Motor neuron (in vitro differentiated cells): ENCODE measurements at places on chromosomes 6 and 20.

GRCh38 chr6:36717871-36718540 is 20.4 kb downstream of the RAB44 start:
- no peak for ATAC-seq

GRCh38 chr6:151690768-151691562 is 116.5 kb upstream of the ESR1 start:
- peak; percentile 79 for ATAC-seq

- peak; percentile 50 for ATAC-seq
Measured at GRCh38 chr20:11248011-11248409, 574.2 kb upstream of the JAG1 start.

- no peak for ATAC-seq
Measured at GRCh38 chr6:7537565-7538174, 3.8 kb upstream of the DSP start.

DNA sequence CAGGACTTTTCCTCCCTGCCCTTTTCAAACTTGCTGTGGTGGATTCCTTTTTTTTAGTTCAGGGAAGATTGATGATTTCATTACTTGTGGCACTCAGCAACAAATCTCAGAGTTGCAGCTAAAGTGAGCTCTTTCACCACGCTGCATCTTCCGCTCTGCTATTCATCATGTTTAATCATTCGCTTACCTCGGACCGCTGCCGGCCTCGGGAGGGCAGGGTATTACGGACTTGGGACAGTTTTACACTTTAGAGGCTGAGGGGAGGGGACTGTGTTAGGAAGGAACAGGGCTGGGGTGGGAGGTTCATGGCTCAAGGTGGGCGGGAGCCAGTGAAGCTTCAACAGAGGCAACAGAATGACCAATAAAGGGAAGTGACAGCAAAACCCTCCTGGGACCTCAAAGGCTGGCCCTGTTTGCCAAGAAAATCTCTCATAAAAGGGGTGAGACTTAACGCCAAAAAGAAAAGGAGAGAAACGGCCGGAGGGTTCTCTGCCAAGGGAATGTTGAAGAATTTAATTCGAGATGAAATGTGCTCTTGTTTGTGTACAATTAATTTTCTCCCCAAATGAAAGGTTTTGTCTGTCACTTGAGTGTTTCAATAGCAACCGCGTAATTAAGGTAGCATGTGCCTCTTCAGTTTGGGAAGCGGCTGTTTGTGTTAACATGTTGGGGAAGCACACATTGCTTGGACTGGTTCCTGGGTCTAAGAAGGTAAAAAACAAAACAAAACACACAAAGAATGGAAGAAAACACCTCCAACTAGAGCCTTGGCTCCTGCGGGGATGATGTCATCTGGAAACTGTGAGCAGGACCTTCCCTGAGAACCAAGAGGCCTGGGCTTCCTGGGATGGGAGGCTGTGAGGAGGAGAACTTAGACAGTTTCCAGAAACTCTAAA is 72.5 kb upstream of the SULF2 start:
- peak; percentile 90 for ATAC-seq

- ATAC-seq, result no peak
Measured at GRCh38 chr6:147106759-147107401, 97.3 kb upstream of the STXBP5 start.

DNA sequence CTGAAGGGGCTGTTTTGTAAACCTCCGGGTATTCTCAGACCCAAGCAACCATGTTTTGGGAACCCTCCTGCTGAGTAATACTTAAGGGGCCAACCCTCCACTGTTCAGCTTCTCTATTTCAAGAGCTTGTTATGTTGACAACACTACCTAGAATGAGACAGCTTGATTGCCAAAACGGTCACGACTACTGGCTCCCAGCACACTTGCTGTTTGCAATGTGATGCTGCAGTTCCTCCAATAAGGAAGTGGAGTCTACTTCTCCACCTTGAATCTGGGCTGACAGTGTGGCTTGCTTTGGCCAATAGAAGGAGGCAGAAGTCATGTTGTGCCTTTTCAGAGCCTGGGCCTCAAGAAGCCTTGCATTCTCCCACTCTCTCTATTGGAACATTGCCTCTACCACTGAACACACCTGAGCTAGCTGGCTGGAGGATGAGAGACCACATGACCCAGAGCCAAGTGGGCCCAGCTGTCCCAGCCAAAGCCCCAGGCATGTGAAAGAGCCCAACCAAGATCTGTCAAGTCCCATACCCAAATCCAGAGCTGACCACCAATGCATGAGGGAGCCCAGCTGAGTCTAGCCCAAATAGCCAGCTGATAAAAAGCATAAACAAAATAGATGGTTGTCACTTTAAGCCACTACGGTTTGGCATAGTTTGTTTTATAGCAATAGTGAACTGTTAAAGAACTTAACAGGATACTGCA is 108.0 kb downstream of the PRND start:
- ATAC-seq, result no peak

- no peak for ATAC-seq
Measured at GRCh38 chr20:12835999-12836398, 172.8 kb upstream of the SPTLC3 start.

DNA sequence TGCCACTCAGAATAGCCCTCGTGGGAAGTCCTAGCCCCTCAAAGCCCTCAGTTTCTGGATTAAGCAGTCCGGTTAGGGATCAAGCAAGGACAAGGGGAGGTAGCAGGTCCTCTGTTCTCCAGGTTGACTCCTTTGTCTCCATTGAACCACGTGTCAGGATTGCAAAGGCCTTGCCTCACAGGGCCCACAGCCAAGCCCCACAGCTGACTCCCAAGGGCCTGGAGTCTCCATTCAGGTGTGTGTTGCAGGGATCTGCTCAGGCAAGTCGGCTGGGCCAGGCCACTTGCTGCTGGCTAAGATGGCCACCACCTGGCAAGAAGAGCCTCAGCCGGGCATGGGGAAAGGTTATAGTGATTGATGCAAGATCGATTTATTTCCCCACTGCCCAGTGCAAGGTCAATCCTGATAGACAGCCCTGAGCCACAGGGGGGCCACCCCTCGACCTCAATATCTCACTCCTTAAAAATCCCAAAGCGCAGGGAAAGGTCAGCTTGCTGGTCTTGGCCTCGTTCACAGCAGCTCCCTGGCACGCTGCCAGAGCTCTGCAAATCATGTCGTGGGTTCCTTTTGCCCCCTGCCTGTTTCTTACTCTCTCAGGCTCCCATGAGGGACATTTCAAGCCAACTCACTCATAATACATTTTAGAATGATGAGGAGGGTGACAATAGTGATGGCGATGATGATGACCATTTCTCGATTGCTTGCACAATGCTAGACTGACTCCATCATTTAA is 75.9 kb downstream of the EDN3 start:
- no peak for ATAC-seq

DNA sequence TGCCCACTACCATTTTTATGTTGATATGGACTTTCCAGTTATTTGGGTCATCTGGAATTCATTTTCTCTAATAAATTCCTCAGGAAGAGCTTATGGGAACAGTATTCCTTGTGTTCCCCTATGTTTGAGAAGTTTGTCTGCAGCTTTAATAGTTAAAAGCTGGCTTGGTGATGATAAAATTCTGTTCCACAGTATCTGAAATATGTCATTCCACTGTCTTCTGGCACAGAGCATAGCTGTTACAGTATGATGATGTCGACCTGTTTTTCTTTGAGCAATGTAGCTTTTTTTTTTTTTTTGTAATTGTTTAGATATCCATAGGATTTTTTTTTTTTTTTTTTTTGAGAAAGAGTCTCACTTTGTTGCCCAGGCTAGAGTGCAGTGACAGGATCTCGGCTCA is 43.2 kb downstream of the NCOA3 start:
- no peak for ATAC-seq

GRCh38 chr20:47876311-47877088 is 91.2 kb upstream of the SULF2 start:
- ATAC-seq, result peak; percentile 75
